ENCODE measurements at places on chromosomes 7 and 10.

- DNase-seq: no peak
Measured at GRCh38 chr10:72564596-72564995, 61.3 kb downstream of the MICU1 start.

DNA sequence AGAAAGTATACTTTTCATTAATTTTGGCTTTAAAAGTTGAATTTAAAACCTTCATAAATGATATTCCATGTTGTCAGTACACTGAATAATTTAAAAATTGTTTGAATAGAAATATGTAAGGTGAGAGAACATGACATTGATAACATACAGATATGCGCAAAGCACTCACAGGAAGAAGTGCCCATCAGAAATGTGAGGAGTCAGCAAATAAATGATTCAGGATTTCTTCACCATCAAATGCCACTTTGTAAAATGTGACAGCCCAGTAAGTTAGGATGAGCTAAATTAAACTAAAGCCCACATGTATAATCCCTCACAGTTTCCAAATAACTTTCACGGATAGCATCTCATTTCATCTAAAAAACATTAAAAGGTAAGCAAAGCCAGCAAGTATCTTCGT, 417.6 kb downstream of the MAGI2 start:
- DNase-seq: no peak

DNA sequence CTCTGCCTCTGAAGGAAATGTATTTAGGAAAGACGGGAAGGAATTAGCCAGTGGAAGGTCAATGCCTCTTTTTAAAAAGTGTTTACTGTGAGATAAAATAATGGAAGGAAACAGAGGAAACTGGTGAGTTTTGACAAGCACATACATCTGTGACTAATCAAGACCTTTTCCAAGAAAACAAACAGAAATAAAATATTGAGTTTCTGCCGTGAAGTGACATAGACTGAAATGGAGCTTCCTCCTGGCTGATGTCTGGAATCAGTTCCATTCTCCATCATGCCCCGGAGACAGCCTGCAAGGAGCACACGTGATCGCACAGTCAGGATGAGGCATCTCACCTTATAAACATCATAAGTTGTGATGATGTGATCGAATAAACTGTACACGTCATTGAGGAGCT, 30.7 kb downstream of the TECTB start:
- no peak for DNase-seq

GRCh38 chr7:14687777-14688176, 214.8 kb downstream of the DGKB start:
- DNase-seq: no peak

- no peak for DNase-seq
Measured at GRCh38 chr7:44075296-44076075, 6.8 kb downstream of the POLM start.

- DNase-seq: no peak
Measured at GRCh38 chr10:33233635-33234034, 100.8 kb downstream of the NRP1 start.

DNA sequence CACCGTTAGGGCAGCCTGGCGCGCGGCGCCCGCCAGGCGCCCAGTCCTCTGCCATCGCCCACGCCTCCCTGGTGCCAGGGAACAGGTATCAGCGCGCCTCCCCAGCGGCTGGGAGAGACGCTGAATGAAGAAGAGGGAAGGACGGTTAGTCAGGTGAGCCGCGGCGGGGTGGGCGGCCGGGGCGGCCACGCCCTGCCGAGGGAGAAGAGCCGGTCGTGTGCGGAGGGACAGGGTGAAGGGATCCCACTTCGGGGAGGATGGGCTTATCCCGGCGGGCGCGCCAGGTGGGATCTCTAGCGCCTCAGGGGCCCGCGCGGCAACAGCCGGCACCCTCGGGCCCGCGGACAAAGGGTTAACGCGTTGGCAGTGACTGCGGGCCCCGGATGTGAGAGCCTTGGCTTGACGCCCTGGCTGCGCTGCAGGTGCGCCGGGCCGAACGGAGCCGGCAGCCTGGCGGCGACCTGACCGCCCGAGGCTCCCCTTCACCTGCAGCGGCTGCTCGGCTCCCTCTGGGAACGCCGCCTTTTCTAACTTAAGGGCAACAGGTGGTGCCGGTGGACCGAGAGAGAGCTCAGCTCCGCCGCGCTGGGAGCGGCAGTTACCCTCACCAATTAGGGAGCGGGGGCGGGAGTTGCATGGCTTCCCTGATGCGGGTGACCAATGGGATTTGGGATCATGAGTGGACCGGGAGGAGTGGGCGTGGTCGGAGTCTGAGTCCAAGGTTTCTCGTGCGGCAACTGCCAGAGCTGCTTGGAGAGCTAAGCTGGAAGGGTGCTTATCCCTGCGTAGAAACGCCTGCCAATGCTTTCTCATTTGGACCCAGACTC, at the start of gene ARL4A:
ARL4A (plus strand) TSS at position 743 of the 827 bp plus-strand sequence. CDS start 622 bp downstream, outside the sequence.
- peak; percentile 79 for DNase-seq

DNA sequence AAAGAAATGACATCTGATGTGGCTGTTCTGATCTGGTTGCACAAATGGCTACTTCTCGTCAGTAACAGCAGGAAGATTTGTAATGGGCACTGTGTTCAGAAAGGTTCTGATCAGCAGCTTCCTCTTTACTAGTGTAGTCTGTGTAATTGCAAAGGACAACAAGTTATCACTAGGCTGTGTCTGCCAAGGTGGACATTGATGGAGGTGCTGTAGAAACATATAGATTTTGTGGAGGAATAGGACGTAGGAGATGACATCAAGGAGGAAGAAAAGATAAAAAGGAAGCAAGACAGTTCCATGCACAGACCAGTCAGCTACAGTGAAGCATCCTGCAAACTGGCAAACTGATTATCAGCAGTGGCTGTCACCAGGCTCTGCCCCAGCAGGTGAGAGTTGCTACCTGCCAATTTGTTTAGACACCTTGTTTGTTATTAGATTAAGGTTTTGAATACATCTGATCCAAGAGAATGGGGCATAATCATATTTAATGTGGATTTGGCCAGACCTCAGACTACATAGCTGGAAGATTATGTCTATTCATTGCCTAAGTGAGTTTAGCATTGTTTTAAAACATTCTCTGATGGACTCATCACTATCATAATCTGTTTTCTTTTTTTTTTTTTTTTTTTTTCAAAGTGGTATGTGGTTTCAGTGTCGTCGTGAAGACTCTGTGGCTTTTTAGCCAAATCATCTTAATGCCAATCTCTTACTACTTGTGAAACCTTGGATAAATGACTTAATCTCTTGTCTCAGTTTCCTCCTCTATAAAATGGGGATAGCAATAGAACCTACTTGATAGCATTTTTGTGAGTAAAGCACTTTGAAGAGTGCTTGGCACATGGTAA, 417.9 kb upstream of the LRGUK start:
- no peak for DNase-seq

- DNase-seq: no peak
Measured at GRCh38 chr10:8180360-8181109, 126.0 kb downstream of the GATA3 start.

DNA sequence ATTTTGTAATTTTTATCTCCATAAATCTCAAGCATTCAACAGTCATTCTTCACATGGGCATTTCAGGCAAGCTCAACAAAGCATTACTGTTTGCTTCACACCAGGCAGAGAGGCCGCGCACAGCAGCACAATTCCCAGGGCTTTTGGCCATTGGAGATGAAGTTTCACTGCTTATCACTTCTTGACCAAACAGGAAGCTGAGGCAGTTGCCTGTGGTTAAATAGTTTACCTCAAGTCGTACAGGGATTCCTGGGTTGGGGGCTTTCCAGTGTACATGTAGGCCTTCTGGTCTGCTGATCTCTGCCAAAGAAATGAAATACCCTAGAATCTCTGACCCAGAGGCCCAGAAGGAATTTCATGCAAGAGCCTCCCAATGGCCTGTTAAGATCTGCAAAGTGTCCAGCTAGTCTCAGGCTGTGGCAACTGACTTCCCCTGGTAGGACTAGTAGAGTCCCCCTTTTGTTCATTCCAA, 11.2 kb upstream of the PRDX3 start:
- DNase-seq: peak; percentile 20

DNA sequence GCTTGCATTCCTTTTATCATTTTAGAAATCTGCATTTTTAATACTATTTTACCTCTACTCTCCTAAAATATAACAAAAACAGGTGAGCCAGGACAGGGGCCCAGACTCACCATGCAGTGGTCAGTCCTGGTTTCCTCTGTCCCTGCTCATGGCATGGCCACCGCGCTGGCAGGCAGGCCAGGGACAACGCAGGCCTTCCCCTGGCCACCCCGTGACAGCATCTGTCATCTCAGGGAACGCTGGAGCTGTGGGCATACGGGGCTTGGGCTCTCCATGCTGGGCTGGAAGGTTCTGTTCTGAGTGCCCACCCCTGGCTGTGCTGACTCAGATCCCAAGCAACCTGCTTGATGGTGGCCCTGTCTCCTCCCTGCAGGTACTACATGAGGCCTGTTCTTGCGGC, 35.1 kb upstream of the CDH23 start:
- no peak for DNase-seq

DNA sequence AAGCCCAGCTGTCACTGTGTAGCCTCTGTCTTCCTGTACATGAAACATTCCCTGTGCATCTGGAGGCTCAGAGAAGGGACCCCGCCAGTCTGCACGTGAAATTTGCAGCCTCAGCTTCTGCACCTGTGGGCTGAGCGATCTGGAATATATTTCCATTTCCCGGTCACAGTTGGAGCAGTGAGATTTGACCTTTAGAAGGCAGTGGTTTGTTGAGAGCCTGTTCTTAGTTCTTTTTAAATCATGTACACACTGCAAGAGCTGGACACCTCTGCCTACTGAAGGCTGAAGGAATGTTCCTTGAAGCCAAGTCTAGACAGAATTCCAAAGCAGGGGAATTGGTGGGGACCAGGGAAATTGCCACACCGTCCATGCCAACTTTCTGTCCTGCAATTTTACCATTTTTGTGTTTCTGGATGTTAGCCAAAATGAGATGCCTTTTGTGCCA, 706.6 kb downstream of the INHBA start:
- DNase-seq: no peak
